ENCODE measurements at places on chromosomes 16 and 17.

DNA sequence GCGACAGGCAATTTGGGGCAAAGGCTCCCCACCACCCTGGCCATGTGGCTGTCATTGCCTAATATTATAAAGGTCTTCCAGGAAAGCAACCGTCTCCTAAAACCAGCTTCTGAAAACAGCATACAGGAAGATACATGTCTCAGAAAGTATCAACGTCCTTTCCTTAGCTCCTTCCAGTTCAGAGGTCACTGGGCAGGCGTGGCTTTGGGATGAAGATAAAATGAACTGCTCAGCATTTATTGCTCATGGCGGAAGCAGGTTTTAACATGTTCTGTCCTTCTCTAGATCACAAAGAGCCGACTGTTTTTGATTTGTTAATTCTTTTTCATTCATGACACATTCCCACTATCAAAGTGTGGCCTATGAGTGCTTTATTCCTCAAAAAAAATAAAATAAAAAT lies 8.0 kb downstream of the CFAP20 start:
- no peak for DNase-seq

DNA sequence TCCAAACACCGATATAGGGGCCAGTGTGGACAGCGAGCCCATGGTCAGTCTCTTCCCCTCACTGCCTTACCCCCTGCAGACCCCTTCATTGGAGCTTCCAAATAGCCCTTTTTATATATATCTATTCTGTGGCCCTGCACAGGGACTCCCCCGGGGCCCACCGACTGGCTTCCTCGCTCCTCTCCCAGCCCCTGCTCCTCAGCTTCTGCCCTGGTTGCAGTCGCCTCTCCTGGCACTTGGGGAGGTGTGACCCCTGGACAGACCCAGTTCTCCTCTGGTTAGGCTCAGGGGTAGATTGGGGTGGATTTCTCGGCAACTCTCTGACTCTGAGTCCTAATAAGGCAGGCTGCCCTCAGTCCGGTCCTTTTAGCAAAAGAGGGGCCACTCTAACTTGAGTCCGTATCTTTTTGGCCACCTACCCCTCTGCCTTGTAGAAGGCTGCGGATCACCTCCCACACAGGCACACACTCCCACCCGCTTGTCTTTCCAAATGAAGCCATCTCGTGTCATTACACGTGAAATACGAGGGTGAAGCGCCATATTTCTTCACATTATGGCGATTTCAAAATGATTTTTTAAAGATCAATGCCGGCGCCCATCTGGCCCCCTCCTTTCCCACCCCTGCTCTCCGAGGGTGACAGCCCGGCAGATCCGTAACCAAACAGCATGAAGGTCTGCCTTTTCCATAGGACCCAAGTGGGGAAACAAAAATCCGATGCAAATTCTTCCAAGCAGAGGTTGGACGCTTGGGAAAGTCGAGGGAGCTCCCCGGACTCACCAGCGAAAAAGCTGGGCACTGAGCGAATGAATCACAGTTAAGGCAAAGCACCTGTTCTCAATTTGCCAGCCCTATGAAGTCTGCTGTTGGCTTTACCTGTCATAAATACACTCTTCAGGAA lies 1.7 kb upstream of the HOXB9 start:
- no peak for DNase-seq

- DNase-seq: no peak
These were observed 22.5 kb downstream of the STAT5A start for GRCh38 chr17:42310787-42311215.

GRCh38 chr16:14300705-14301168 lies 229.6 kb downstream of the MRTFB start:
- DNase-seq: peak; percentile 54

DNA sequence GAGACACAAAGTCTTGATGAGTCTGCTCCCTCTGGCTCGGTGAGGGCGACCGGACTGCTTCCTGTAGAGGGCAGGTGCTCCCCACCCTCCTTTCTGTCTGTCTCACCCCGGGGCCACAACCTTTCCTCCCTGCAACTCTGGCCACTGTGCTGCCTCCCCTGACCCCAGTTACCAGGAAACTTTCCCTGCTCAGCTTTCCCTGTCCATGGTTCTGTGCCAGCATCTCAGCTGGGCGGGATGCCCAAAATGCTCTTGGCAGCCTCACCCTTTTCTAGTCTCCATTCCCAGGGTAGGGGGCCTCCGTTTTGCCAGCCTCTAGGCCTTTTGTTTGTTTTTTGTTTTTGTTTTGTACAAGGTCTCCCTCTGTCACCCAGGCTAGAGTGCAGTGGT lies 1.4 kb downstream of the PLD2 start:
- DNase-seq: no peak

DNA sequence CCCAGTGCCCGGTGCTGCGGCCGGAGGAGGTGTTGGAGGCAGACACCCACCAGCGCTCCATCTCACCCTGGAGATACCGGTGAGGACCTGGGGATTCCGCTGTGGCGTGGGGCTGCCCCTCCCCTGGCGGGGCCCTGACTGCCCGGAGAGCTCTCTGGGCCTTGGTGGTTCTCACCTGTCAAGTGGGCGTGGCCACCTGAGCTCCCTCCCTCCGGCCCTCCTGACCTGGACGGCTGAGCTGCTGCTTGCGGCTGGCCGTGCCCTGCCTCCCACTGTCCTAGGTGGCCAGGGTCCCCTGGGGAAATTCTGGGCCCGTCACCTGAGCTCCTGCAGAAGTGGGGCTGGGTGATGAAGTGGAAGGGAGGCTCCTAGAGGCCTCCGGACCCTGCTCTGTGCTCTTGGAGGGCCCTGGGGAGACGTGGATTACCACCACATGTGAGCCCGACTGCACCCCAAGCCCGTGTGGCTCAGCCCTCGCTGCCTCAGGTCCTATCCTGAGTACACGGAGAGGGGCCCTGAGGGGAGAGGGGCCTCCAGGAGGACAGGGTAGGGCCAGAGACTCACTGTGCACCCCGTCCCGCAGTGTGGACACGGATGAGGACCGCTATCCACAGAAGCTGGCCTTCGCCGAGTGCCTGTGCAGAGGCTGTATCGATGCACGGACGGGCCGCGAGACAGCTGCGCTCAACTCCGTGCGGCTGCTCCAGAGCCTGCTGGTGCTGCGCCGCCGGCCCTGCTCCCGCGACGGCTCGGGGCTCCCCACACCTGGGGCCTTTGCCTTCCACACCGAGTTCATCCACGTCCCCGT lies 1.1 kb downstream of the IL17C start:
- DNase-seq: no peak

DNA sequence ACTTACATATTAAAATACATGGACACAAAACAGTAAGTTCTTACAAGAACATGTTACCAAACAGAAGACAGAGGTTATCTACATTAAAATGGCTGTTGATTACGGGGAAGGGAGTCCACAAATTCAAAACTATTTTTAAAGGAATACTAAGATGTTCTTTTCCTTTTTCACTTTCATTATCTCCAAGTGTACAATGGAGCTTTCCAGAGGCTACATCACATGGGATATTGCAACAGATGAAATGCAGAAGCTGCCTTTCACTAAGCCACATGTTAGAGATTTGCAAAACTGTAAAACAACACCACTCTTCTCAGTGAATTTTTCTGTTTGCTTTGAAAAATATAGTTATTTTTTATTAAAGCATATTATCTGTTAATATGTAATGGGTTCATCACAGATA lies 53.6 kb downstream of the XPO6 start:
- DNase-seq: no peak

GRCh38 chr16:61415126-61415525 lies 621.1 kb downstream of the CDH8 start:
- no peak for DNase-seq

DNA sequence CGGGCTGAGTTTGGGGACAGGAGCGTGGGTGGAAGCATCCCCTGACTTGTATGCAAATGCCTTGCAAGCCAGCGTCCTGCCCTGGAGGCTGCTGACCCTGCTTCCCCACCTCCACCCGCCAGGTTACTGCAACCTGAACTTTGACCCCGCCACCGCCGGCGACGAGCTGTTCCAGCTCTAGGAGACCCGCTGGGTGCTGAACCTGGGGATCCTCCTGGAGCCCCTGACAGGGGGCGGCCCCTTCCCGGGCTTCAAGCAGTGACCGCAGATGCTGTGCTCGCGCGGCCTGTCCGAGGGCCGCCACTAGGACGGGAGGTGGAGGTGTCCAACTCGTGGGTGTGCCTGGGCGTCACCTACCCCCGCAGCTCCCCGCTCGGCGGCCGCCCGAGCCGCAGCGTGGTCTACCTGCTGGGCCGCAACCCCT lies 10.7 kb upstream of the SLC16A5 start:
- DNase-seq: no peak

- no peak for DNase-seq
These were observed at the start of gene SKAP1 for GRCh38 chr17:48429638-48430586. Gene SKAP1, minus strand, starts transcription at chr17:48430214.
